PC-9 (cell line): ENCODE measurements at places on chromosomes 1 and 21.

GRCh38 chr1:160070243-160071163 lies 543 bp upstream of the KCNJ10 start:
- H3K4me1 ChIP-seq, result no peaks in the 10 kb centered on the region
- peak overlapping the region; percentile 34; the same call in 1 of the 2 replicates for H3K4me3 ChIP-seq
- H3K27ac ChIP-seq, result no peak overlapping the region

DNA sequence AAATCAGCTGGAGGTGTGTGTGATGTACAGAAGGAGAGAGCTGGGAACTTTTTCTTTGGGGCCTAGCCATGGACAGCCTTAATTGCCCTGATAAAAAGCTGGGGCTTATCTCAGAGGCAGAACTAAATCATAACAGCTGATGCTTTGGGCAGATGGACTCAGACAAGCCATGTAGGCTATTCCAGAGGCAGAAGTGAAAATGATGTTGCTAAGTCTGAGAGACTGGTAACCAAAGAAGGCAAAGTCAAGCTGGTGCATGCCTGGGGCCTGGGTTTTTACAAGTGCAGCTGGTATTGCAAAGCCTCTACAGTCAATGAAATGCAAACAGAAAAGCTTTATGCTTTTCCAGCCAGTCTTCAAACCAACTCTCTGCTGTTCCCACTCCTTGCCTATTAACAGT lies 39.0 kb upstream of the LMX1A start:
- peaks cover 7% of the 10 kb centered on the region; the same call in 1 of the 2 replicates for H3K27me3 ChIP-seq
- no peak overlapping the region for H3K27ac ChIP-seq
- H3K4me1 ChIP-seq, result no peaks in the 10 kb centered on the region
- no peak overlapping the region for H3K4me3 ChIP-seq
- no peak for DNase-seq
- H3K36me3 ChIP-seq, result no peaks in the 10 kb centered on the region

- no peak for DNase-seq
- H3K4me3 ChIP-seq, result no peak overlapping the region
- H3K36me3 ChIP-seq, result peaks cover 78% of the 10 kb centered on the region
- H3K27ac ChIP-seq, result no peak overlapping the region
- H3K27me3 ChIP-seq, result no peaks in the 10 kb centered on the region
- H3K4me1 ChIP-seq, result no peaks in the 10 kb centered on the region
Measured at GRCh38 chr1:35179908-35180307, 13.0 kb downstream of the SFPQ start.

- peaks cover 10% of the 10 kb centered on the region; the same call in 1 of the 2 replicates for H3K36me3 ChIP-seq
- H3K4me1 ChIP-seq, result no peaks in the 10 kb centered on the region
Measured at GRCh38 chr1:219185486-219186117, 11.9 kb downstream of the LYPLAL1 start.

DNA sequence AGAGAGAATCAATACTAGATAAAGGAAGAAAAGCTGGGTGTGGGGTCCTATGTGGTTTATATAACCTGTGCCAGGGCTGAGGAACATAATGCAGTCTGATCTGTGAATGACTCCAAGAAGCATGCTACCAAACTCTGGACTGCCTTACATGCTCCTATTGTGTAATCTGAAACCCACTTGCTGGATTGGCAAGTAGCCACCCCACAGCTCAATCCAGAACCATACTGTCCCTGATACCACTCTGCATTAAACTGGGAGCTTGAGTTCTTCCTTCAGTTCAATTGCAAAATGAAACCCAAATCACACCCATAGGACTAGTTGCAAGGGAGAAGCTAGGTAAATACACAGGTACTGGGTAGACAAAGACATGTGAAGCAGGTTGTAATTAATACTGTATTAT lies 115.4 kb upstream of the NEGR1 start:
- no peaks in the 10 kb centered on the region for H3K4me1 ChIP-seq
- H3K36me3 ChIP-seq, result no peaks in the 10 kb centered on the region
- H3K4me3 ChIP-seq, result no peak overlapping the region
- H3K27me3 ChIP-seq, result no peaks in the 10 kb centered on the region
- DNase-seq, result no peak

- H3K4me3 ChIP-seq, result no peak overlapping the region
- H3K27me3 ChIP-seq, result no peaks in the 10 kb centered on the region
- DNase-seq, result no peak
- H3K4me1 ChIP-seq, result no peaks in the 10 kb centered on the region
Measured at GRCh38 chr1:158961178-158961577, 29.8 kb downstream of the PYHIN1 start.

GRCh38 chr1:28170001-28170596 lies 6.4 kb downstream of the PTAFR start:
- no peak overlapping the region for H3K27ac ChIP-seq
- no peak for DNase-seq
- no peaks in the 10 kb centered on the region for H3K4me1 ChIP-seq
- H3K4me3 ChIP-seq, result no peak overlapping the region
- H3K36me3 ChIP-seq, result no peaks in the 10 kb centered on the region
- no peaks in the 10 kb centered on the region for H3K27me3 ChIP-seq

DNA sequence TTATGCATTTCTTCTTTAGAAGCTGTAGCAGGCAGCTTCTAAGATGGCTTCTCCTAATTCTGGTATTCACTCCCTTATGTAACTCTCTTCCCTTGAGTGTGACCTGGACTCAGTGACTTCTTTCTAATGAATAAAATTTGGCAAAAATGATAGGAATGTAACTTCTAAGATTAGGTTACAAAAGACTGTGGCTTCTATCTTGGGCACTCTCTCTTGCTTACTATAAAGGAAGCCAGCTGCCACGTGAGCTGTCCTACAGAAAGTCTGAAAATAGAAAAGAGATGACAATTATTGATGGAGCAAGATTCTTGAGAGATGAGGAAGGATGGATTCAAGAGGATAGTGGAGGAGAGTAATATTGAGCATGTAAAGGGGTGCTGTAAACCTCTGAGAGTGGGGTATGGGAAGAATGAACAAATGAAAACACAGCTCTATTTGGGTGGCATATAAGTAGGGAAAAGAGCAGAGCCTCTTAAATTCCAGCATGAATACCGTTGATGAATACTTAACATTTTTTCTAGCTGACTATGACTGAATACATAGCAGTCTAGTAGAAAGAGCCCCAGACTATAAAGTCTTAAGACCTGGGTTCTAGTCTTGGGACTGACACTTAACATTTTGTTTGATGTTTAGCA lies 5.5 kb downstream of the TSEN15 start:
- H3K4me1 ChIP-seq, result peaks cover 34% of the 10 kb centered on the region
- peaks cover 50% of the 10 kb centered on the region for H3K36me3 ChIP-seq
- peak overlapping the region; percentile 62 for H3K27ac ChIP-seq
- peak; percentile 70 for DNase-seq
- no peaks in the 10 kb centered on the region for H3K27me3 ChIP-seq

GRCh38 chr1:197180252-197180878 lies 33.9 kb upstream of the ASPM start:
- no peaks in the 10 kb centered on the region for H3K27me3 ChIP-seq
- peaks cover 52% of the 10 kb centered on the region for H3K36me3 ChIP-seq
- DNase-seq, result peak; percentile 63
- H3K4me3 ChIP-seq, result no peak overlapping the region

DNA sequence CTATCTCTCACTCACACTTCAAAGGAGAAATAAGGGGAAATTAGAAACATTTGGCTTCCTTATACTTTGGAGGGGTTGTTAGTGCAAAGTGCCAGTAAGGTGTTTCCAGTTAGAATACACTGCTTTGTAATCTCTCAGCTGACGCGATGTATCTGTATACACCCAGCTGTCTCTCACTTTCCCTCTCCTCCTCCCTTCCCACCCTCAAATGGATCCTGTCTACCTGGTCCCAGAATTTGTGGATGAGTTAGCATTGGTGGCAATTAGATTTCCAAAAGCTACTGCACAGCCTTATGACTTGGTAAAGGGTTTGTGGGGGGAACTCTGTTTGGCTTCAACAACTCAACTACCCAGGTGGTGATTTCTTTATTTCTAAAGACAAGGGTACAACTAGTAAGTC lies 10.5 kb downstream of the ATP1B1 start:
- DNase-seq, result no peak
- H3K27me3 ChIP-seq, result no peaks in the 10 kb centered on the region
- H3K36me3 ChIP-seq, result peaks cover 70% of the 10 kb centered on the region
- H3K4me3 ChIP-seq, result no peak overlapping the region

DNA sequence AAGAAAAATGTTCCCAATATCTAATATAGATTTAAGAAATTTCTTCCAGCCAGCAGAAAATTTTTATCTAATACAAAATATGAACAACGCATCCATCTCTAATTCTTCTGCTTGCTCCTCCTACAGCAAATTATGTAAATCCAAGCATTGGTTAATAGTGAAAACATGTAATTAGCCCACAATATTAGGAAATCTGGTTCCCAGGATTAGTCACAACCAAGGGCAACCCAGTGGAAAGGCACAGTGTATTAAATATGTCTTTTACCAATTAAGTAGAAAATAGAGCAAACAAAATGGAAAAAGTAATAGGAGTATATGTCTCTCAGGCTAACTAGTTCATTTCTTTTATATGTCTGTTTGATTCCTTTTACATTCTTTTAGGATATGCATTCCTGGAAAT lies 59.4 kb upstream of the IFI44L start:
- no peak overlapping the region for H3K4me3 ChIP-seq
- no peaks in the 10 kb centered on the region for H3K4me1 ChIP-seq
- no peak overlapping the region for H3K27ac ChIP-seq
- no peaks in the 10 kb centered on the region for H3K36me3 ChIP-seq
- DNase-seq, result no peak

GRCh38 chr1:9723068-9723805 lies 71.7 kb downstream of the PIK3CD start:
- H3K27me3 ChIP-seq, result no peaks in the 10 kb centered on the region
- H3K4me3 ChIP-seq, result no peak overlapping the region
- H3K27ac ChIP-seq, result no peak overlapping the region
- H3K36me3 ChIP-seq, result no peaks in the 10 kb centered on the region

- H3K27me3 ChIP-seq, result 0 out of 2 replicates have a peak, but pooled peaks cover 17% of the 10 kb centered on the region
- H3K36me3 ChIP-seq, result no peaks in the 10 kb centered on the region
- H3K4me3 ChIP-seq, result no peak overlapping the region
Measured at GRCh38 chr1:237269938-237270337, 228.0 kb downstream of the RYR2 start.

- peaks cover 15% of the 10 kb centered on the region; the same call in 1 of the 2 replicates for H3K4me1 ChIP-seq
- no peaks in the 10 kb centered on the region for H3K27me3 ChIP-seq
- no peak overlapping the region for H3K4me3 ChIP-seq
- H3K27ac ChIP-seq, result no peak overlapping the region
- H3K36me3 ChIP-seq, result no peaks in the 10 kb centered on the region
Measured at GRCh38 chr1:219701476-219701875, 88.6 kb upstream of the ZC3H11B start.

DNA sequence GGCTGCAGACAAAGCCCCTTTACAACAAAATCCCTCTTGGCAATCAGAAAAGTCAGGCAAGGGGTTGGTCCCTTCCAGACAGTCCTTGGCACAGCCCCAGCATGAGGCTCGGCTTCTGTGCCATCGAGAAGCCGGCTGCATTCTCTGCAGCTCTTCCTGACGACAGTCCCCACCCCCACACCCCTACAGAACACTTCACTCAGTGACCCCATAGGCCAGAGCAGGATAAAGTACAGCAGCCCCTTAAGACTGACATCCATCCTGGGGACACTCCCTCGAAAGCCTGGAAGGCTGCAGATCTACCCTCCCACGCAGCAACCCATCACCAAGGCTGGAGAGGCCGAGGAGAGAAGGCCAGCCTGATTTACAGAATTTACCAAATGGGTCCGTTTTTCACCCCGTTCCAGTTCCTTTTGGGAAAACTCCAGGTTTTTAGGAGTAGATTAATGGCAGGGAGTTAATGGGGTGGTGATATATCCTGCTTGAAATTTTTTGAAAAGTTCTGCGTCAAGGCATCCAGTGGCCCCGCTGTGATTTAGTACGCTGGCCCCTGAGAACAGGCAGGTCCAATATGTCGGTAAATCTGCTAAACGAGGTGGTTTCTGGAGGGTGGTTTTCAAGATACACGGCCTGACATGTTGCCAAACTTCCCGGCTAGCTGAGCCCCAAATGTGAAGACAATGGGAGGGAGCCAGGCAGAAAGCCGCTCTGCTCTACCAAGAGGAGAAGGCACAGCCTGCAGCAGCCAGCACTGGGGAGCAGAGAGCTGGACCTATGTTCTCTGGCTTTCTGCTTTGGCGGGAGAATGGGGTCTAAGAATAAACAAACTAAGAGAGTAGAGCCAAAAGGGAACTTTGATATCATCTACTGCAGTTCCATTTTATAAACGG lies 81.7 kb downstream of the SSBP3 start:
- H3K4me1 ChIP-seq, result no peaks in the 10 kb centered on the region
- no peaks in the 10 kb centered on the region for H3K36me3 ChIP-seq
- H3K27ac ChIP-seq, result no peak overlapping the region
- H3K4me3 ChIP-seq, result no peak overlapping the region
- no peaks in the 10 kb centered on the region for H3K27me3 ChIP-seq

DNA sequence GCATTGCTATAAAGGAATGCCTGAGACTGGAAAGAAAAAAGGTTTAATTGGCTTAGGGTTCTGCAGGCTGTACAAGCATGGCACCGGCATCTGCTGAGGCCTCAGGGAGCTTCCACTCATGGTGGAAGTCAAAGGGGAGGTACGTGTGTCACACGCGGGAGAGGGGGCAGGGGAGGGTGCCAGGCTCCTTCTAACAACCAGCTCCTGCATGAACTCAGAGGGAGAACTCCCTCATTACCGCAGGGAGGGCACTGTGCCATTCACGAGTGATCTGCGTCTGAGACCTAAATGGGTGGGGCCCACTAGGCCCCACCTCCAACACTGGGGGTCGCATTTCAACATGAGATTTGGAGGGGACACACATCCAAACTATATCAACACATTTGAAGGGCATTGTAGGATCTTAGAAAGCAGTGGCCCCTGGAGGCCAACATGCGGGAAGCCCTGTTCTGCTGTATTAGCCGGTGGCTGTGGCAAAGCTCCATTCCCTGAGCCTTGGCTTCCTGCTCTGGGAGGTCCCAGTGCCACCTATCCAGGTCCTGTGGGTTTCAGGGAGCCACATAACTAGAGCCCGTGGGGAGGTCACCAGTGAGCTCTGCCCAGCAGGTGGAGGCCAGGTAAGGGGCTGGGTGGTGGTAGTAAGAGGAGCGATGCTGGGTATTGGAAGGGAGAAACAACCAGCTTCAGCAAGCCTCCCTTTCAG lies 10.0 kb downstream of the WNT3A start:
- peaks cover 2% of the 10 kb centered on the region; the same call in 1 of the 2 replicates for H3K27me3 ChIP-seq
- no peak overlapping the region for H3K27ac ChIP-seq

GRCh38 chr1:207883660-207884250 lies 27.2 kb downstream of the CD34 start:
- peaks cover 6% of the 10 kb centered on the region for H3K27me3 ChIP-seq
- no peak overlapping the region for H3K27ac ChIP-seq
- no peak for DNase-seq
- H3K36me3 ChIP-seq, result no peaks in the 10 kb centered on the region
- H3K4me1 ChIP-seq, result no peaks in the 10 kb centered on the region

- no peak overlapping the region for H3K4me3 ChIP-seq
- no peaks in the 10 kb centered on the region for H3K4me1 ChIP-seq
- no peak for DNase-seq
- peaks cover 33% of the 10 kb centered on the region for H3K27me3 ChIP-seq
Measured at GRCh38 chr1:41294216-41294615, 52.1 kb upstream of the SCMH1 start.

DNA sequence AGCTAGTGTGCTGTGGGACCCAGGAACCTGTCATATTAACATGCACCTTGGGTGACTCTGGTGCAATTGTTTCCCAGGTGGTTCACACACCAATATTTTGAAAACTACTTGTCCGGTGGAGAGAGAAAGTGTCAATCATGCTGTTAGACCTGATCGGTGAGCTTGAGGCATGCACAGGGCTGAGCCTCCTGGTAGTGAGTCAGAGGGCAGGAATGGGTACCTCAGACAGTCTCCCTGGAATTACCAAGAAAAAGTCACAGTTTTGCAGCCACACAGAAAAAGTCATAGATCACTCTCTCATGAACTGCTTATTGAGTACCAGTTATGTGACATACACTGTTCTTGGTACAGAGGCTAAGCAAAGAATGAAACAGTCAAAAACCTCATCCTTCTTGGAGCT lies 140.1 kb upstream of the NFIA start:
- H3K27ac ChIP-seq, result peak overlapping the region; percentile 54
- no peaks in the 10 kb centered on the region for H3K36me3 ChIP-seq
- H3K4me3 ChIP-seq, result no peak overlapping the region
- H3K4me1 ChIP-seq, result peaks cover 29% of the 10 kb centered on the region
